Caki2 (cell line): ENCODE measurements at places on chromosomes 7 and 10. TPM values are rescaled to one million over a fixed set of nuclear protein-coding genes. Genes with fewer than 3 reads are reported as not detected.
A peak's percentile ranks its signal among the peaks of the same experiment; 100 is the strongest.

C10orf62 gene
- 0.41 TPM in 1 of 2 replicates, not detected in the other for total RNA-seq

FRMPD2 gene
- total RNA-seq, result 0.91 and 1.2 TPM in 2 replicates

DNA sequence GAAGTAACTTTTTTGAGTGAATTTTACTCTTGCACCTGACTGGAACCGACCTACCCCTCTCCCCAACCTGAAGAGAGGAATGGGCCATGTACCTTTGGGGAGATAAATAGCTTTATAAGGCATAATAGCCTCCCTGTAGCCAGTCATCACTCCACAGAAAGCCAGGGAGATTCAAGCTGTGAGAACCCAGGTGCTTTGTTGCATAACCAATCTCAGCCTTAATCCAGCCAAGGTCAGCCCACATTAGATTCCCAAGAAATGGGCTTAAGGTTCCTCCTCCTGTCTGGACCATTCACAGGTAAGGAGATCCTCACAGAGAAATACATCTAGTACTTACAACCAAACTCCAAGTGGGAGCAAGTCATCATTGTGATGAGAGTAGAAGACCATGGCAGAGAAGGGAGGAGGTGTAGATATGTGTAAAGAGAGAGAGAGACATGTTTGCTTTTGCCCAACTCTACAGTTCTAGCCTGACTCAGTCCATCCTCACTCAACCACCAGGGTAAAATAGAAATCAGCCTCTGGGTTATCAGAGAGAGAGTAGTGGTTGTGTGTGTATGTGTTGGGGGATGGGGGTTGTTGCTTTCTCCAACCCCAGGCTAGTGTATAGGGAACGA, 23.6 kb downstream of the SKIDA1 start:
- no peak for DNase-seq

DNA sequence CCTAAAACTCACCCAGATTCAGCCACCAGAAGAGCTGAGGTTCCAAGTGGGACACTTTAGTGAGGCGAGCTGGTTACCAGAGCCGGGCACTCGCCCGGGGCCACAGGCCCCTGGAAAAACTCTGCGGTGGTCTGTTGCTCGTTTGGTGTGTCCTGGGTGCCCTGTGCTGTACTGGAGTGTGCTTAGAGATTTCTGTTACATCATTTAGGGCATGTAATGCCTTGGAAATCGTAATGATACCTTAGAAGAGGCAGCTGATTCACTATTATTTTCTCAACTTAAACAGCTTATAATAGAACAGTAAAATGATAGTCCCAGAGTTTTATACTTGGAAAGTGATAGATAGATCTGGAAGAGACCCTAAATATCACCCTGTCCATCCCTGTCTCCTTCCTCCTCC, 48.5 kb upstream of the BTBD16 start:
- no peak for DNase-seq

DNA sequence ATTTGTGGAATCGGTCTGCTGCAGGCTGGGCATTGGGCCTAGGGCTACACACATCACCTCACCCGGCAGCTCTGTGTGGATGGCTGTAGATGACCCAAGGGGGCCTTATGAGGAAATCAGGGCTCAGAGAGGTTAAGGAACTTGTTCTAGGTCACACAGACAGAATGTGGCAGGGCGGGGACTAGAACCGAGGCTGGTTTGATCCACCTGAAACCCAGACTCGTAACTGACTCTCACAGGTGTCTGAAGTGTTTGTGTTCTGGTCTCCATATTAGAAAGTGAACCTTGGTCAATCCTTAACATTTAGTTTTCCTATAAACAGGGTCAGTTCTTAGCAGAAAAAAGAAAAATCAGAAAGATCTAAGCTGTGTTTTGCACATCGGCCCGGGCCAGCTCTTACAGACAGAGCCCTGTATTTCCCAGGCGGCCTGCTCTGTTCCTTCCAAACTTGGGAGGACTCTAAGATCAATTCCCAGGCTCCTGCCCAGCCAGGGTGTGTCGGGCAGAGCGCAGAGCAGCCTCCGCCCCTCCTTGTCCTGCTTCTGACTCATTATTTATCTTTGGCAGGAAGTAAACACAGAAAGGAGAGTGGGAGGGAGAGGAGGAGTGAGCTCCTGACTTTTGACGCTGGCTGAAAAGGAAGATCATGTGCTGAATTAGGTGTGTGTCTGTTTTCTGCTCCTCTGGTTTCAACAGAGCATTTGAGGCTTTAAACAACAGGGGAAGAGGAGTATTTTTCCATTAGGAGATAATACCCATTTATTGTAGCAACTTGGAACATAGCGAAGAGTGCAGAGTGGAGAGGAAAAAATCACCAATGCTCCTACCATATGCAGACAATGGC, 74.1 kb downstream of the TACC2 start:
- peak; percentile 92 for DNase-seq

GRCh38 chr7:116013675-116014074, 16.9 kb downstream of the TFEC start:
- DNase-seq, result no peak

- DNase-seq, result peak; percentile 25
Observed at GRCh38 chr7:40297741-40298311, 163.0 kb downstream of the SUGCT start.

- DNase-seq, result no peak
Observed at GRCh38 chr7:22121702-22122474, 176.2 kb upstream of the CDCA7L start.

DNA sequence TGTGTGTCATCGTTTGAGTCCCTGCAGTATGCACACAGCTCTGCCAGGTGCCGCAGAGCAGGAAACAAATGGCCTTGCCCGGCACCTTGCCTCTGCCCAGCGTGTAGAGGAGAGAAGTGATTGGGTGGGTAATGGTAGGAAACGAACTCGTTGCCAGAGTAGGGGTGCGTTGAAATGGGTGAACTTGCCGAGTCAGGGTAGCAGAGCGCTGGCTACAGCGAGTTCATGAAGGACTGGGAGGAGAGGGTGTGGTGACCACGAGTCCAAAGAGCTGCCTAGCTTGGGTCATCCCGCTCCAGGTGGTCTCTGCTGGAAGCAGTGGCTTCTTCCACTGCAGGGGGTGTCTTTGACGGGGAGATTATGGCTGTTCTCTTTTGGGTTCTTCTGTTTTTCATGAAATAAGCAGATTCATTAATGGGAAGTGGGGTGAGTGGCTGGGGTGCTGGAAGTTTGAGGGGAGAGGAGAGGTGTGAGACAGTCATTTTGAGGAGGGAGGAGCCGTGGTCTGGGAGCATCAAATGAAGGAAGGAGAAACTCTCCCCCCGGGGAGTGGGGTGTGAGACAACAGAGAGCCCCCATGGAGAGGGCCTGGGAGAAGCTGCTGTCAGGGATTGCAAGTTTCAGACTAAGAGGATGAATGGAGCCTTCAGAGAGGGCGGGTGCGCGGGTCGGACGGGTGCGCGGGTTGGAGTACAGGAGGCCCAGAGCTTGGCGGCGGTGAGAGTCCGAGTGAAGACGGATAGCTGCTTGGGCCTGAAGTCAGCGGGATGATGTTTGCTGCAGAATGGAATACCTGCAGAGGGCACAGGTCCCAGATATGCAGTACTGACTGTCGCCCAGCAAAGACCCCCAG, 26.2 kb downstream of the PPP2R2D start:
- no peak for DNase-seq

- no peak for DNase-seq
Observed at GRCh38 chr7:141023295-141023694, 8.5 kb upstream of the MRPS33 start.

DNA sequence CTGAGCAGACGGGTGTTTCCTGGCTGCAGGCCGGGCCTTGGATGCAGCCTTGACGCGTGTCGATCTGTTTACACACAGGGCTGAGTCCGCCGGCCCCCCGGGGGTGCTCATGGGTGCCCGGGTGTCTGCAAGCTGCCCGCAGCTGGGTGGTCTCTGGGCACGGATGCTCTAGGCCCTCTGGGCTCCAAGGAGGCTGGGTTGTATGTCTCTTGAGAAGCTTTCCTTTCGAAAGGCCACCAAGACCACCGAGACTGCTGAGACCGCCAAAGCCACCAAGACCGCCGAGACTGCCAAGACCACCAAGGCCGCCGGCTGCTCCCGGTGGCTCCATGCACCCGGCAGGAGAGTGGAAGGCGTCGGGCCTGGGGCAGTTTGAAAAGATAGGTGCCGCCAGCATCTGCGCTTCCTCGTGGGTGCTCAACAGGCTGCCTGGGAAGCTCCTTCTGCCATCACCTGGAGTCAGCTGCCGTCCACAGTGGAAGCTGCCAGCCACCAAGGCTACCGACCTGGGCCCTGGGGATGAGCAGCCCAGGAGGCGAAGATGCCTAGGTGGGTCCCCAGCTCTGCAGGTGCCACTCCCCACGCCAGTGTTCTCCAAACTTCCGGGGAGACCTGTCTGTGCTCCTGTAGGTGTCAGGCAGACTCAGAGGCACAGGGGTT, 121.1 kb downstream of the INPP5A start:
- DNase-seq, result no peak

- DNase-seq, result peak; percentile 49
Observed at GRCh38 chr7:149496642-149497391, 792 bp downstream of the ZNF746 start.

DNA sequence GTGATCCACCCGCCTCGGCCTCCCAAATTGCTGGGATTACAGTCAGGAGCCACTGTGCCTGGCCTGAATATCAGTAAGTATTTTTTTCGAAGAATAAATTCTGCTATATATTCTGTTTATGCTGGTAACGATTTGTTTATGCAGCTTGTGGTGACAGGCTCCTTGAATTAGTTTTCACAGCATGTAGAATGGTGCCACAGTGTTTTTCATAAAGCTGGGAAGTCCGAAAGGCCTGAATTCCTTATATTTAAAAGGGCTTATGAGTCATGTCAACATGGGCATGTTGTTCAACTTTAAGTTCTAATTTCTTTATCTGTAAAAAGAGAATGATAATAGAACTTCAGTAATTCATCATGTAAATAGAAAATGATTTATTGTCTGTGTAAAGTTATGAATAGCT, 42.2 kb upstream of the WASL start:
- no peak for DNase-seq

ACTL6B gene
- not detected in 2 replicates for total RNA-seq

DNA sequence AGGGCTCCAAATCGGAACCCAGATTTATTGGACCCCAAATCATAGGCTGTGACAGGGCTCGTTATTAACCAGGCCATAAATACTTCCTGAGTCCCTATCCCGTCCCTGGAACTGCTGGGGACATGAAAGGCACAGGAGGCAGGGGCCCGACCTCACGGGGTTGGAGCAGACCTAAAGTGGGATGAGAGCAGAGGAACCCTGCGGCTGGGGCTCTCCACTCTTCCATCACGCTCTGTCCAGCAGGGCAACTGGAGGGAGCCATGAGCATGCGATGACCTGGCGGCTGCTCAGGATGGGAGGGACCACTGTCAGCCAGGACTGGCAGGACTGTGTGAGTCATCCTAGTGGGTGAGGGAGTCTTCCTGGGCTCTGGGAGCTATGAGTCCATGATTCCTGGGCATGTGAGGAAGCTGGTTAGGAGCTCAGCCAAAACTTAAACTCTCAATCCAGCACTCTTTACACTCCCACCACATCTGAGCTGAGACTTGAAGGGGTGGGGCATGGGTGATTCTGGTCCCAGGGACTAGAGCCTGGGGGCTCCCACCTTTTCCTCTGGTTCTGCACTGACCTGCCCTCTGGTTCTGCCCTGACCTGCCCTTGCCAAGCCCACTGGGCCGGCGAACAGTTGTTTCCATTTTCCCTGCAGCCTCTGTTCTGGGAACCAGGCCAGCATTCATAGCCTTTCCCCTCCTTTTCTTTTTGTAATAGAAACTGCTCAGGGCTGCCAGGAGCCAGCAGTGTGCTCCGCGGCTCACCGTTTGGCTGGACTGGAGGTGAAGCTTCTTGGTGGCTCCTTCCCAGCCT, 47.1 kb downstream of the SYPL1 start:
- DNase-seq, result peak; percentile 84
